ENCODE measurements at places on chromosomes 13 and 19.

DNA sequence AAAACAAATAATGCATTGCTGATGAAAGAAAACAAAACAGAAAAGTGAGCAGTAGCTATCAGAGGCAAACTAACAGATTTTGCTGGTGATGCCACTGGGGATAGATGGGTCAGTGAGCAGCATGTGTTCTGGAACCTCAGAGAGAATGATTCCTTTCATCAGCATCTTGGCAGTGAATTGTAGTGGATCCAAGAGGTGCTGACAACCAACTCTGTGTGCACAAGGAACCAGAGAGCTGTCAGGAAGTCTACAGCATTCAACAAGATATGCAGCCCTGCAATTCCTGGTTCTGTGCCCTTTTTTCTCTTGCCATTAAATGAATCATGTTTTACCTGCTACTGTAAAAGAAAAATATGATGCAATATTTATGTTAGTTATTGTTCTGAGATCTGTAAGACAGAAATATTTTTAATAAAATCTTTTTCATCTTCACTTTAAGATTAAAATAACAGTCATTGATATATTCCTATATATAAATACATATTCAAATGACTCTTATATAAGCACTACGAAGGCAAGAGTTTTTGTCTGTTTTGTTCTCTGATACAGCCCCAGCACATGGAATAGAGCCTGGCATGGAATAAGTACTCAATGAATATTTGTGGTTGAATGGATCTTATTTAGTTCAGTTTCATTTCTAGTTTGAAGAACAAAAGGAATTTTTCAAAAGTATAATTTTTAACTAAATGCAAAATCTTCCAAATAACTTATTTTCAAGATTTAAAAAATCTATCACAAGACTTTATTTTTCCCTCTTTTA lies 80.8 kb downstream of the FREM2 start:
- no peak for DNase-seq

DNA sequence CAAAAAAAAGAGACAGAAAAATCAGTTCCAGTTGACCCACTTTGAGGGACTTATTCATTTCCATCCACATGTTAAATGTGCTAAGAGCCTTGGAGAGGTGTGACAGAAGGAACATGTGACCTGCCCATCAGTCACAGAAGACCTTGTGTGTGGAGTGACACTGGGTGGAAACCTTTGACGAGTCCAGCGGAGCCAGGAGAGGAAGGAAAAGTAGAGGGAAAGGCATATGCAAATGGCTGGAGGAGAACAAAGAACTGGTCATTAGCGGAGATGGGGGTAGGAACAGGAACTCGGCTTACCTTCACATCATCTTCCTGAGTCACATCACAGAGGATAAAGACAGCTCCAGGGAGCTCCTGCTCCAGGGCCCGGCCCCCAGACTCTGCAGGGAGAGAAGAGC lies 2.3 kb downstream of the HSD17B14 start:
- no peak for DNase-seq

GRCh38 chr19:8794823-8795222 lies 37.3 kb downstream of the ZNF558 start:
- no peak for DNase-seq

- no peak for DNase-seq
Observed at GRCh38 chr13:61316647-61317046, 99.0 kb downstream of the PCDH20 start.

DNA sequence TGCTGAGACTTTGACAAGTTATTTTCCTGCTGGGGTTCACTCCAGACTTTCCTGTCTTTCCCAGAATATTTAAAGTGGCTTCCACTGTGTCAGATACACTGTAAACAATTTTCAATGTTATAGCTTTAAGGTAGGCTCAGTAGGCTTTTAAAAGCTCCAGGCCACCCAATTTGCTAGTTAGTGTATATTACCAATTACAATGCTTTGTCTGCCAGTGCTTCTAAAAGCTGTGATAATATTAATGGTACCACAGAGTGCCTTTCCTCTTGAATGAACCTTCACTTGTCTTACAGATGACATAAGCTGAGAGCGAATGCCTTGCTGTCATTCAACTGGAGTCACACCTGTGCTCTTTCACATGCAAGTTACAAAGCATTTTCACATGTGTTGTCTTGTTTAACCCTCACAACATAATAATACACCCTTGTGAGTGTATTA lies 239.7 kb upstream of the HTR2A start:
- no peak for DNase-seq

- no peak for DNase-seq
Observed at GRCh38 chr13:105471673-105472072, 1063.8 kb downstream of the EFNB2 start.

DNA sequence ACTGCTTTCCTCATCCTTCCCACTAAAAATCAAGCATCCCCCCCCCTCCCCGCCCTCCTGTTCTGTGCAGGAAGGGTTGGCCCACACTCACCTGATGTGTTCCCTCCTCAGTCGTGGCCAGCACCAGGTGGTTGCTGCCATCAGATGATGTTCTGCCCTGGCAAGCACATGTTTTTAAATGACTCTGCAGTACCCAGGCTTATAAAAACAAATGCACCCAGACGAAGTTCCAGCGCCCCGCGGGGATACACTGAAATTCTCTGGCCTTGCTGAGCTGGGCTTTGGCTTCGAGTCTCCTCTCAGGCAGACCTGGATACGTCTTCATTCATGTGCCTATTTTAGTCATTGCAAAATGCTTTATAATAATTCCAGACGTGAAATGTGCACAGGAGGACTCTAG lies 316.3 kb downstream of the DLEU7 start:
- no peak for DNase-seq

DNA sequence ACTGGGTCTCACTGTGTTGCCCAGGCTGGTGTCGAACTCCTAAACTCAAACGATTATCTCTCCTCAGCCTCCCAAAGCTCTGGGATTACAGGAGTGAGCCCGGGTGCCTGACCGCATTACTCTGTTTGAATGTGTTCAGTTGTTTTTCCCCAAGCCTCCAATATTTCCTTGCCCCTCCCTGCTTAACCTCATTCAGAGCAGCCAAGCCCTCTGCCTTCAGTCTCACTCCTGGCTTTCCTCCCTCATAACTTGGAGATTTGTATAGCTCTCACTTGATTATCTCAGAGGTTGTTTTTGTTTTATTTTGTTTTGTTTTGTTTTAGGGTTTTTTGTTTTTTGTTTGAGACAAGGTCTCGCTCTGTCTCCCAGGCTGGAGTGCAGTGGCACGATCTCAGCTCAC lies 11.4 kb downstream of the EPHX3 start:
- DNase-seq, result no peak

GRCh38 chr13:61029064-61029463 lies 386.6 kb downstream of the PCDH20 start:
- DNase-seq, result no peak

- DNase-seq, result no peak
Observed at GRCh38 chr19:40228863-40229262, 2.4 kb upstream of the CCNP start.

DNA sequence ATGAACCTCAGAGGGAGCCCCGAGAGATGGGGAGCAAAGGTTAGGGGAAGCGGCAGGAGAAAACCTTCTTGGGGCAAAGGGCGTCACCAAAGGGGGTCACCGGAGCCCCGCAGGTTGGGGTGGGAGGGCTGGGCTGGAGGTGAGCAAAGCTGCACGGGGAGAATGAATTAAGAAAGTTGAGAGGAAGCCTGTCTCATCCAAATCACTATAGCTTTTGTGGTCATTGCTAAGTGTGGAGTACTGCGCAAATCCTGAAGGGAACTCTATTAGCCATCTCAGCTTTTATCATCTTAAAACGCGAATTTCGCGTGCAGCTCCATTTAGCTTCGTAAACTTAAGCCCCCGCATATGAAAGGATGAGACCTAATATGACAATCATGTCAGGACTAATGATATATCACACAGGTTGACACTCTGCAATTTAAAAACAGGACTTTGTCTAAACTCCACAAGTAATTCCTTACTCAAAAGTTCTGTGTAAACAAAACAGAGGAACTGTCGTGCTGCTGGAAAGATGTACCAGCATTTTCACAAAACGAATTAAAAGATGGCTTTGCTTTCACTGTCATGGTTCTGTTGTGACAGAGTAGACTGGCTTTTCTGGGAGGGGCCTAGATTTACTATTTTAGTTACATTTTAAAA lies 631 bp downstream of the LACC1 start:
- peak; percentile 14 for DNase-seq

DNA sequence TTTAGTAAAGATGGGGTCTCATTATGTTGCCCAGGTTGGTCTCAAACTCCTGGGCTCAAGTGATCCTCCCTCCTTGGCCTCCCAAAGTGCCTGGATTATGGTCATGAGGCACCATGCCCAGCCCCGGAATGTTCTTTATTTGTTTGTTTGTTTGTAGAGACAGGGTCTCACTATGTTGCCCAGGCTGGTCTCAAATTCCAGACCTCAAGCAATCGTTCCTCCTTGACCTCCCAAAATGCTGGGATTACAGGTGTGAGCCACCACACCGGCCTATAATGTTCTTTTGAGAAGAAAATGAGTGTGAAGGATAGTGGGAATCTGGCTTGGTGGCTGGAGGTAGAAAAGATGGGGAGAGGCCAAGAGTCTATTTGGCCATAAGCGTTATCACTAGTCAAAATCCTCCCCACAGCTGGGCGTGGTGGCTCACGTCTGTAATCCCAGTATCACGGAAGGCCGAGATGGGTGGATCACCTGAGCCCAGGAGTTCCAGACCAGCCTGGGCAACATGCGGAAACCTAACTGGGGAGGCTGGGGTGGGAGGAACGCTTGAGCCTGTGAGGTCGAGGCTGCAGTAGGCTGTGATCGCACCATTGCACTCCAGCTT lies 5.2 kb upstream of the BBC3 start:
- no peak for DNase-seq

GRCh38 chr13:70347947-70348620 lies 239.8 kb upstream of the KLHL1 start:
- DNase-seq, result no peak

DNA sequence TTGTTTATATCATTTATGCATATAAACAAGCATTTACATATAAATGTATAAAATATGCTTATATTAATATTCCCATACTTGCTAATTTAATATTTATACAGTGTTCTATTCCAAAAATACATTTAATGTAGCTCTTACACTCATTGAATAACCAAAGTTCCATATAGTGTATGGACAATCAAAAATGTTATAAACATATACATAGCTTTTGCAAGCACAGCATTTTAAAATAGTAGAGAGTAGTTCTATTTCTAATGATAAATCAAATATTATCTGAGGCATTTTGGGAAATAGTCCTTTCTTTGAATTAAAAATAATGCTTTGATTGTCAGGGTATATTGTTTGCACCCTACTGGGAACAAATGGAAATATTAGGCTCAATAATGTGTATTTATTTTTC lies 22.5 kb upstream of the COG6 start:
- DNase-seq, result no peak

- DNase-seq, result no peak
Observed at GRCh38 chr13:50927701-50928100, 18.1 kb downstream of the RNASEH2B start.

- no peak for DNase-seq
Observed at GRCh38 chr19:35291259-35291658, 702 bp upstream of the MAG start.

DNA sequence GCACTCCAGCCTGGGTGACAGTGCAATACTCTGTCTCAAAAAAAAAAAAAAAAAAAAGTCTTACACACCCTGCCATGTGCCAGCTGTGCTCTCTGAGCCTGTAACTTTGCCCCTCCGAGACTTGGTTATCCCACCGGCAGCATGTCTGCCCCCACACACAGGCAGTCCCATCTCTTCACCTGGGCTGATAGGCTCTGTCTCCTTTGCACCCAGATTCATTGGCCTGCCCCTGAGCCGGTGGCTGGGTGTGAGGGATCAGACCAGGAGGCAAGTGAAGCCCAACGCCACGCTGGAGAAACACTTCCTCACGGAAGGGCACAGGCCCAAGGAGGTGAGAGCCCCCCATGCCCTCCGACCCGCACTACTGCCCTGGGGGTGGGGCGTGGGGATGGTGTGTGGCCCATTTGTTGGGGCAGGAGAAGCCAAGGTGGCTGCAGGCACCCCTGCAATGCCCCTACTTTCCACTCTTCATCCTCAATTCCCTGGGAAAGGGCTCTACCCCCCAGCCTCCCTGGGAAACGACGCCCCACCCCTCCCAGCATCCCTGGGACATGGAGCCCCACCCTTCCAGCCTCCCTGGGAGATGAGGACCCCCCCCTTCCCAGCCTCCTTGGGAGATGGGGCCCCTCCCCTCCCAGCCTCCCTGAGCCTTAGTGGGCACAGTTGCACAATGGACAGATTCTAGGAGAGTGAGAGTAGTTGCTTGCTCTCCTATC lies 45.3 kb downstream of the CERS4 start:
- no peak for DNase-seq

GRCh38 chr13:99757756-99758459 lies 213.7 kb downstream of the ZIC5 start:
- DNase-seq, result no peak

DNA sequence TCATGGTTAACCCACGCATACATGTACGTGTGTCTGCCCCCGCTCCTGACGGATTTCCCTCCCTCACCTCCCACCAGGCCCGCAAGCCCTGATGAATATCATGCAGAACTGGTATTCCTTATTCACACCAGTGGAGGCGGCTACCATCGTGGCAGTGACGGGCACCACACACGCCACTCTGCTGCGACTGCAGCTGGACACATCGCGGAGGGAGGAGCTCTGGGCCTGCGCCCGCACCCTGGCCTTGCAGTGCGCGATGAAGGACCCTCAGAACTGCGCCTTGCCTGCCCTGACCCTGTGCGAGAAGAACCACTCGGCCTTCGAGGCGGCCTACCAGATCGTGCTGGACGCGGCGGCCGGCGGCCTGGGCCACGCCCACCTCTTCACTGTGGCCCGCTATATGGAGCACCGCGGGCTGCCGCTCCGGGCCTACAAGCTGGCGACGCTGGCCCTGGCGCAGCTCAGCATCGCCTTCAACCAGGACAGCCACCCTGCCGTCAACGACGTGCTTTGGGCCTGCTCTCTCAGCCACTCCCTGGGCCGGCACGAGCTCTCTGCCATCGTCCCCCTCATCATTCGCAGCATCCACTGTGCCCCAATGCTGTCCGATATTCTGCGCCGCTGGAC lies 35.0 kb downstream of the ZSWIM4 start:
- no peak for DNase-seq

- DNase-seq, result no peak
Observed at GRCh38 chr13:31862828-31863227, 123.5 kb downstream of the RXFP2 start.

- no peak for DNase-seq
Observed at GRCh38 chr13:97843189-97843588, 110.3 kb upstream of the IPO5 start.

DNA sequence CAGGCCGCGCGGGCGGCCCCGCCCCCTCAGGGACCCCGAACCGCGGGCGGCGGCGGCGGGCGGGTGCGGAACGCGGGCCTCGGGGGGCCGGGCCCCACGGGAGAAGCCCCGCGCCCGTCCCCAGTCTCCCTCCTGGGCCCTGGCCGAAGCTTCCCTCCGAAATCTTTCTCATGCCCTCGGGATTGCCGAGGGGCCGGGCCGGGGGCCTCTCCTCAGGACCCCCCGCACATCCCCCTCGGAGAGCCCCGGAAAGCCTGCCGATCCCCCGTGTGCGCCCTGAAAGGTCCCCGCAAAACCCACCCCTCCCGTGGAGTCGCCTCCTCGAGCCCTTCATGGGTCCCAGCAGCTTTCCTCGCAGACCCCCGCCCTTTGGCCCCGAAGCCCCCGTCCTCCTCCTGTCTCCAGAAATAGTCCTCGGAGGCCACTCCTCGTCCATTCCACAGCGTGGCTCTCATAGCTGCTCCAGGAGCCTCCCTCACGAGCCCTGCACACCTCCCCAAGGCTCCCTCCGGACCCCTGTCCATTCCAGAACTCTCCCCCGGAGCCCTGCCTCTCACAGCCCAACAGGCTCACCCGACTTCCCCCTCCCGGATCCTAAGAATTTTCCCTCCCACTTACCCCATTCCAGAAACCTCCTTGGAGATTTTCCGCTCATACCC lies 555 bp downstream of the SAMD4B start:
- no peak for DNase-seq

All from testis (tissue), 5 donors.